ENCODE measurements at places on chromosomes 7 and 10. TPM values are rescaled to one million over a fixed set of nuclear protein-coding genes. Genes with fewer than 3 reads are reported as not detected.
A peak's percentile ranks its signal among the peaks of the same experiment; 100 is the strongest.

The PNLIPRP3 gene
- total RNA-seq = not detected

- no peak for DNase-seq
Measured at GRCh38 chr7:127938588-127938987, 92.6 kb downstream of the LRRC4 start.

DNA sequence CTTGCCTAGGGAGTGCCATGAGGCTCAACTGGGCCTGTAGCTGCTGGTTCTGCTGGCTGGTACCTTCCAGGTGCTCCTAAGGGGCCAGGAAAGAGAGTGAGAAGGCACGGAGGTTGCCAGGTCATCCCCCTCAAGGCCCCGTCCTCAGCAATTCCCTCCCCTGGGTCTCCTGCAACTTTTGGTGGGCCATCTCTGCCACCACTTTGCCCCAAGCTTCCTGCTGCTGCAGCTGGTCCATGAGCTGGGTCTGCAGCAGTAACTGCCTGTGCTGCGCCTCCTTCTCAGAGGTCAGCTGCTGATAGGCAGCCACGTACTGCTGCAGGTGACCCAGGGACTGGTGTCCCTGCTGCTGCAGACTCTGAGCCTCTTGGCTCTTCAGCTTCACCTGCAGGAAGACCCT lies 17.3 kb upstream of the MTPAP start:
- no peak for DNase-seq

- no peak for DNase-seq
Measured at GRCh38 chr10:126963354-126963753, 58.1 kb downstream of the DOCK1 start.

- no peak for DNase-seq
Measured at GRCh38 chr10:72173619-72174296, 42.1 kb upstream of the ANAPC16 start.

DNA sequence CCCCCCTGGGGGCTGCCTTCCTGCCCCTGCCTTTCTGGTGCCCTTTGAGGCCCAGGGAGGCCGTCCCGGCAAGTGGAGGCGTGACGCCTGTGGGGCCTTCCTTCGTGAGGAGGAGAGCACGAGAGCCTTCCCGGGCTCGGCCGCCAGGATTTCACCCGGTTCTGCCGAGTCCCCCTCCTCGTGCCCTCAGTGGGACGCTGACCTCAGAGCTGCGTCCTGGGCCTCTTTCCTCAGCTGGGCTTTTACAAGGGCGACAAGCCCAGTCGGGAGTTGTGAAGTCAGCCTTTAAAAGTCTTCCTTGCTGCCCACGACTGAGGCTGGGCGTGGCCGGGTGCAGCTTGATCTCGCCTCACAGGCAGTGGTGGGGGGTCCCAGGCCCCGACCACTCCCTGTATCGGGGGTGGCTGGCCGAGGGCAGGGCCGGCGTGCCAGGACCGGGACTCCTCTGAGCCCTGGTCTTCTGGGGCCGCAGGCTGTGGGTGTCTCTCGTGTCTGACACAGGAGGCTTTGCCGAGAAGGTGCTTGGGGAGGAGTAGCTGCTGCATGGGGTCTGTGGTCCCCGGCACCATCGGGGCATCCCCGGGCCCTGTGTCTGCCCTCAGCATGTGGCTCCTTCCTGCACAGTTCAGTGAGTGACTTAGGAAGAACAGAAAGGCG lies 41.8 kb downstream of the FAM20C start:
- peak; percentile 30 for DNase-seq

DNA sequence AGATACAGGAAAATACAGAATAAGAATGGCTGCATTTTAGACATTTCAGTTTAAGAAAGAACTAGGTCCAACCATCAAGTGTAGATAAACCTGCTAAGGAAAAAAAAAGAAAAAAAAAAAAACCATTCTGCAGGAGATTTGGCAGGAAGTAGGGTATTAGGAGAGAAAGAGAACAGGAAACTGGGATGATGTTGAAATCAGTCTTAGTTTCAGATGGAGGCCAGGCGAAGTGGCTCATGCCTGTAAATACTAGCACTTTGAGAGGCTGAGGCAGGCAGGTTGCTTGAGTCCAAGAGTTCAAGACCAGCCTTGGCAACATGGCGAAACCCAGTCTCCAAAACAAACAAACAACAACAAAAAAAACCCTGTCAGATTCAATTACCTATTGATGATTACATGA lies 120.2 kb downstream of the RAB11FIP2 start:
- DNase-seq = no peak

DNA sequence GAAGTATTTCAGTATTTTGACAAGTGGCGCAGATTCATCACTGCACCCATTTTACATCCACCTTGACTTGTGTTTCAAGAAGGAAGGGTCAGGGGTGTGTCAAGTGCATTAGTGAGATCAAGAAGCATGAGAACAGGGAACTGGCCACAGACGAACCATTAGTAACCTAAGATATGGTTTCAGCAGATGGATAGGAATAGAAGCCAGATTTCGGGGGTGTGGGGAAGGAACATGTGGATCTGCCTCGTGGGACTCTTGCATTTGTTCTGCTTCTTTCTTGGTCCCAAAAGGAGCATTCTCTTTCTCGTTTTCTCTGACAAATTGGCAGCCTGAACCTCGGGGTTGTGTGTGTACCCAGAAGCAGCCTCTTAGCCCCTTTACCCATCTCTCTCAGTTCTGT lies 9.6 kb downstream of the DENND2A start:
- no peak for DNase-seq

All from stomach (tissue), 19 donors.